ENCODE measurements at places on chromosomes 2 and 18.

GRCh38 chr18:28432339-28432738 is 255.4 kb upstream of the CDH2 start:
- peak; percentile 3 for DNase-seq

DNA sequence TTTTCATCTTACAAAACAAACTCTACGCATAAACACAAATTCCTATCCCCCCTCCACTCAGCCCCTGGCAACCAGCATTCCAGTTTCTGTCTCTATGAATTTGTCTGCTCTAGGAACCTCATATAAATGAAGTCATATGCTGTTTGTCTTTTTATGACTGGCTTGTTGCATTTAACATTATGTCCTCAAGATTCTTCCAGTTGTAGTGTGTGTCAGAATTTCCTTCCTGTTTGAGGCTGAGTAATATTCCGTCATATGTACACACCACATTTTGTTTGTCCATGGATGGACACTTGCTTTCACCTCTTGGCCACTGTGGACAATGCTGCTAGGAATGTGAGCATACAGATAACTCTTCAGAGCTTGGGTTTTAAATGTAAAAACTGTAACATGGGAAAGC is 272.1 kb downstream of the GBX2 start:
- DNase-seq, result no peak

- DNase-seq, result no peak
Measured at GRCh38 chr18:49021076-49021432, 70.3 kb upstream of the SMAD7 start.

GRCh38 chr18:59957957-59958356 is 58.2 kb downstream of the PMAIP1 start:
- DNase-seq, result peak; percentile 87

DNA sequence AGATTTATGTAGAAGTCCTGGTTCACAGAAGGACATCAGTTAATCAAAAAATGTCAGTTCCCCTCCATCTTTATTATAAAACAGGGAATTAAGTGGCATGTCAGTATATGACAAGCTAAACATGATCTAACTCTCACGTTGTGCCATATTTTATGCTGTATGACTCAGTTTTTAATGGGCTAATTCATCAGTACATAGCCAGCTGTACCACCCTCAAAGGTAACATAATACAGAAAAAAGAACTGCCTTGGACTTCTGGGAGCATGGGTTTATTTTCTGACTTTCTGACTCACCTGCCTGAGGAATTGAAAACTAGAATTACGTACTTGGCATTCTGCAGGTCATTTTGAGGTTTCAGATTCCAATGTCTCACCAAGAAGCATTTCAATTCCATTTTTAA is 135.7 kb downstream of the CMPK2 start:
- no peak for DNase-seq

GRCh38 chr18:70397259-70397925 is 108.5 kb downstream of the SOCS6 start:
- DNase-seq, result peak; percentile 75

- DNase-seq, result peak; percentile 79
Measured at GRCh38 chr2:190534310-190535120, at the start of gene NEMP2. TSS of gene NEMP2 (minus strand) at chr2:190534722. CDS start at chr2:190534655, 67 bp downstream.

DNA sequence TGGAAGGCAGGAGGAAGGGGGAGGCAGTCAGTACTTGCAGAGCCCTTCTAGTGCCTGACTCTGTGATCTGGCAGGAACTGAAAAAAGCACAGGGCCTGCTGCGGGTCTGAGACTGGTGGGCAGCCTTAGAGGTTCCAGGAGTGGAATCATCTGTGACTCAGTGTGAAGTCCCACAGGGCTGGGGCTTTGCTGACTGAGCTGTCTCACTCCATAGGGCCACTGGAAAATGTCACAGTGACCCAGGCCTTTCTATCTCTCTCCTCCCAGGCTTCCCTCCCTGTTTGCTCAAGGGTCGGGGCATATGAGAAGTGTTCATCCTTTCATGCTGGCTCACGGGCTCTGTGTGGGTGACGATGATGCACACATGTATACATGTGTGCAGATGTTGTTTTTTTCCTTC is 47.1 kb upstream of the ZFP36L2 start:
- DNase-seq, result peak; percentile 37

GRCh38 chr2:29821591-29821990 is 99.8 kb downstream of the ALK start:
- DNase-seq, result no peak

DNA sequence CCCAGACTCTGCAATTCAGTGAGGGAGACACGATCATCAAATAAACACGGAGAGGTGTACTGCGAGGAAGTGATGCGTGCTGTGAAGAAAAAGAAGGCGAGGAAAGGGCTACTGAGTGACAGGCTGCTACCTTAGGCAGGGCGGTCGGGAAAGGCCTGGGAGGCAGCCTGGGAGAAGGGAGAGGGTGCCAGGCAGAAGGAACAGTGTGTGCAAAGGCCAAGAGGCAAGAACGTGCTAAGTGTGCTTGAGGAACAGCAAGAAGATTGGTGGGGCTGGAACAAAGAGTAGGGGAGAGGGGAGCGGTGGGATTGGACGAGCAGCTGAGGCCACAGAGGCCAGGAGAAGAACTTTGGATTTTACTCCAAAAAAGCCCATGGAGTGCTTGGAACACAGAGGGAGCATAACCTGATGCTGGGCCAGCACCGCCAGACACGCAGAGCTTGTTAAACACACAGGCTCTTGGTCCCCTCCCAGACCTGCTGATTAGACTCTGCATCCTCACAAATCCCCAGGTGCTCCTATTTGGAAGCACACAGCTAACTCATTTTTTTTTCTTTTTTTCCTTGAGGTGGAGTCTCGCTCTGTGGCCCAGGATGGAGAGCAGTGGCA is 30.4 kb downstream of the SERTAD2 start:
- no peak for DNase-seq

DNA sequence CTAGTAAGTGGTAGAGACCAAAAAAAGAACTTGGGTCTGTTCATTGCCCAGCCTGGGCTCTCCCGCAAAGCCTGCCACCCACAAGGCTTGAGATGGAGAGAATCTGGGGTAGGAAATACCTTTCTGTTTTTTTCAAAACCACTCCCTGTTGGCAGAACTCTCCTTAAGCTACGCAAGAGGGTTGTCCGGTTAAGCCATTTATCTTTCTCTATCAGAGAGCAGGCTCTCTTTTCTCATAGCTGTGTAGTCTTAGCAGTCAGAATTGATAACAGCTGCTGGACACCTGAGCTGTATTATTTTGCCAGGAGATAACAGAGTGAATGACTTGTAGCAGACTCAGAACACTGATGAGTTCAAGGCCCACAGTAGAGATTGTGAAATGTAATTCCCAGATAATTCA is 1088.1 kb downstream of the TSN start:
- DNase-seq, result no peak

- no peak for DNase-seq
Measured at GRCh38 chr2:229057976-229058553, 213.0 kb downstream of the PID1 start.

DNA sequence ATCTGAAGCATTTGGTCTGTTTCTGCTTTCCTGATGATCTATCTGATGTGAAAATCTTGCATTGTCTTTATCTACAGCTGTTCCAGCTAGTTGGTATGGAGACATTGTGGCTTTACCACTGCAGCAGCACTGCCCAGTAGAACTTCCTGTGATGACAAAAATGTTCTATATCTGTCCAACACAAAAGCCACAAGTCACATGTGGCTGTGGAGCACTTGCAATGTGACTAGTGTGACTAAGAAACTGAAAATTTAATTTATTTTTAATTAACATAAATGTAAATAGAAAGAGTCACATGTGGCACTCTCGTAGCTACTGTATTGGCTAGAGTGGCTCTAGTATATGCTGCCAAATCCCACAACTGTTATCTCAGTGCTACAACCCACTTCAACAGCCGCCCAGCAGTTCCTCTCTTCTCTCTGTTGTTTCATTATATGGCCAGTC is 425.7 kb downstream of the SETBP1 start:
- DNase-seq, result peak; percentile 88

DNA sequence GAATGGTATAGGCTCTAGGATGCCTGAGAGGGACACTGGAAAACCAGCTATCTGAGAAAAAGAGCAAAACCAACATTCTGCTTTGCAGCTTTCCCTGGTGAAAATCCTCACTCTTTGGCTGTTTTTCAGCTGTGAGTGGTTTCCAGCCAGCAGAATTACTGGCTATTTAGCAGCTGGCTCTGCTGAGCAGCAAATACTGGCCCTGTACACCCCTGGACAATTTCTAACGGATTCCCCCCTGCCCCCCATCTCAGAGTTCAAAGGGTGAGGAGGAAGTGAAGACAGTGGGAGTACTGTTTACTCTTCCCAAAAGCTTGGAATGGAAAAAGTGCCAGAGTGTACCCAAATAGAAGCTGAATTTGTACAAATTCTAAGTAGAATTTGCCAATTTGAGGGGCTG is 26.1 kb upstream of the IMP4 start:
- DNase-seq, result no peak

GRCh38 chr2:101427240-101427639 is 39.9 kb upstream of the CREG2 start:
- DNase-seq, result no peak

DNA sequence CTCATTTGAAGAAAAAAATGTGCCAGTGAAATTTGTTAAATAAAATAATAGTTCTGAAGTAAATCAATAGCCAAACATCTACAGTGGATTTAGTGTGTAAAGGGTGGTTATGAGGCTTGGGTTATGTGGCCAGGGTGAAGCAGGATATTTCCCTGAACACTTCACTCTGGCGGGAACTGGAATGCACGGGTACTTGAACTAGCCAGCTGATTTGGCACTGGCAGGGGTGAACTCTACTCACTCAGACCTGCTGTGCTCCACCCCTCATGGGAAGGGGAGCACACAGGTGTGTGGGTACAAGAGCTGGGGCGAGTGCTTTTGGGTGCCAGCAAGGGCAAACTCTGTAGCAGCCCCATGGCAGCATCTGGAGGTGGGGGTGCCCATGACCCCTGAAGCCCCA is 278.2 kb downstream of the CALCRL start:
- DNase-seq, result no peak

GRCh38 chr18:76376225-76376624 is 118.8 kb downstream of the ZNF516 start:
- no peak for DNase-seq

DNA sequence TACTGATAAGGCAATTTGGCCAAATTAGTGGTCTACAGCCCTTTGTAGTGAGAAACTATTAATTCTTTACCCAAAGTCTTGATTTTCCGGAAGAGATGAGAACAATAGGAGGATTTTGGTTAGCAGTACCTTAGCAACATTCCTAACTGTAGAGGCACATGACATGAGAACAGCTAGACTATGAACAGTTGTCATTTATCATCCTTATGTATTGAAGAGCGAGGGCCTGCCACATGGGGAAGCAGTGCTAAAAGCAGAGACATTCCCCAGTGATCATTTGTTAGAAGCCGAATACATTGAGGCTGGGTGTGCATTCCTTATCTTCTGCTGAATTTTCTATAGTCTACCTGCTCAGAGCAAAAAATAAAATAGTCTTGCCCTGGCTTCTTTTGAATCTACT is 65.2 kb downstream of the RBBP8 start:
- DNase-seq, result no peak

- peak; percentile 88 for DNase-seq
Measured at GRCh38 chr2:234289834-234290590, 206.9 kb downstream of the ARL4C start.

DNA sequence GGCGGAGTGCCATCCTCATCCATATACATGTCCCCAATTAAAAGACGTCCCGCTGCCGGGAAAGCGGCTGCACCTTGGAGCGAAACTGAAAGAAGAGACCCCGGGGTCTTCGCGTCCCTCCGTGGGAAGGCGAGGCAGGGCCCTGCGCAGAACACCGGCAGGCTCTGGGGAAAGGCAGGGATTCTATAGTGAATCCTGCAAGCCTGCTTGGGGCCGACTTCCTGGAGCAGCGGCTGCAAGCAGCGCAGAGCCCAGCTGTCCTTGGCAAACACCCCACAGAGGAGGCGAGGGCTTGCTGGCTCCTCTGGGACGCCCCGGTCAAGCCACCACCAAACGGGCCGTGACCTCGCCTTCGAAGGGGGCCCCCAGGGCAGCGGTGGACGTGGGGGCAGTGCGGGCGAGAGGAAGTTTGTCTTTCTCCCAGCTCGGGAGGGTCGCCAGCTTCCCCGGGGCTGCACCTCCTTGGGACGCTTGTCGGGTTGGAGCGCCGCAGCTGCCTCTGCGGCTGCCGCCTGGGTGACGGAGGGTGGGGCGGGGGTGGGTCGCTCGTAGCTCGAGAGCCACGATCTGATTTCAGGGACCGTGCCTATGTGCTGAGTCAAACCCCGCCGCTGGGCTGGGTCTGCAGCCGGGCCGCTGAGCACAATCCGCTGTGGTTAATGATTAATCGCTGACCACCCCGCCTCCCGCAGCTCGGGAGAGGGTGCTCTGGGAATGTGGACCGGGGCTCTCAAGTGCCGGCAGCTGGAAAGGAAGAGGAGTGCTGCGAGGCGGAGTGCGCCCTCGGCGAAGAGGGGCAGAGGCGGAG is 486 bp upstream of the GPR39 start:
- DNase-seq, result peak; percentile 99

DNA sequence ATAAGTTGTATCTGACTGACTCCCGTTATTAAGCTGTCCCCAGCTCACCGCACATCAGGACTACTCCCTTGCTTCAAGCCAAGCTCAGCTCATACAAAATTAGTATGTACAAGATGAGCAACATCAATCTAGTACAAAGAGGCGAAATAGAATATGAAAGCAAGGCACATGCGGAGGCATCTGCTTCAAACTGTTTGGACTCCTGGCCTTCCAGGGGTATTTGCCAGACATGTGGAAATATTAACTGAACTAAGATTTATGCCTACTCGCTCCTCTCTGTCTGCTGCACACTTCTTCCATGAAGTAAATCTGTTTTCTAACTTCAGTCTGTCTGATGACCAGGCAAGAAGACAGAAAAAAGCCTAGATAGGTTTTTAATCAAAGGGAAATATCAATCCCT is 499.8 kb downstream of the PID1 start:
- no peak for DNase-seq

GRCh38 chr2:201447086-201447485 is 4.2 kb downstream of the TRAK2 start:
- no peak for DNase-seq

- no peak for DNase-seq
Measured at GRCh38 chr2:235603659-235604058, 109.8 kb downstream of the AGAP1 start.

- DNase-seq, result no peak
Measured at GRCh38 chr2:85560812-85561279, 447 bp downstream of the GGCX start.

GRCh38 chr2:54247115-54247514 is 8.9 kb downstream of the TSPYL6 start:
- DNase-seq, result no peak

DNA sequence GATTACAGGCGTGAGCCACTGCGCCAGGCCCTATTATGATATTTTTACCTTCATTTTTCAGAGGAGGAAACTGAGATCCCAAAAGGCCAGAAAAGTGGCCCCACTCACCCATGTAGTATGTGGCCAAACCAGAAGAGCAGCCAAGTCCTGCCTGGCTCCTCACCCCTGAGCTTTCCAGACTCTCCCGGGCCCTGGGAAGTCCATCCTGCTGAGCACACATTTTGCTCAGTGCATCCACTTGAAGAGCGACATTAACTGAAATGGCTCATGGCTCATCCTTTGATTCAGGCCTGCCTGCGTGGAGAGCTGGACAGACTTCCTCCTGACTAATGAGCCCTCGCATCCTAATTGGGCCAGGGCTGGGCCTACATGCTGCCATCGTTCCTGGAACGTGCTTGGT is 9.5 kb upstream of the NGEF start:
- DNase-seq, result no peak
